ENCODE measurements at places on chromosomes 11 and 22. TPM values are rescaled to one million over a fixed set of nuclear protein-coding genes. Genes with fewer than 3 reads are reported as not detected.
A peak's percentile ranks its signal among the peaks of the same experiment; 100 is the strongest.

- peaks cover 11% of the 10 kb centered on the region for H3K4me1 ChIP-seq
- no peaks in the 10 kb centered on the region for H3K27me3 ChIP-seq
- H3K27ac ChIP-seq = peak within 1 kb of the TSS; percentile 82
- peak within 1 kb of the TSS; percentile 81 for H3K4me3 ChIP-seq
Measured at GRCh38 chr11:12377106-12377823, at the start of gene PARVA. PARVA (plus strand) TSS chr11:12377571; CDS start chr11:12377648, 77 bp downstream.

DNA sequence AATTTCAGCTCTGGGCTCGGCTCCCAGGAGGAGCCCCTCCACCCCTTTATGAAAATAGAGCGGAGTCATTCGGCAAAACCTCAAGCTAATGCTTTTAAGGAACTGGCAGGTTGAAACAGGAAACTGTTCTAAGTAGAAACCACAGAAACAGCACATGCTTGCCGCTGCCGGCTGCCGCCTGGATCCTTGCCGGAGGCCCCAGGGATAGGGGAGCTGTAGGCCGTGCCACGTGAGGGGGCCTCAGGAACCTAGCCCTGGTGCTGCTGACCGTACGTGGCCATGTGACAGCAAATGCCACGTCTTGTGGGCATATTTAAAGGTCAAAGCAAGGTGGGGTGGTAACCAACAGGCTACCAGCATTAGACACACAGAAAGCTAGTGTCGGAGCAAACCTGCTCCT, 77.9 kb upstream of the TIMP3 start:
- H3K36me3 ChIP-seq = no peaks in the 10 kb centered on the region
- peak; percentile 19 for DNase-seq
- H3K27me3 ChIP-seq = no peaks in the 10 kb centered on the region
- peaks cover 7% of the 10 kb centered on the region for H3K4me1 ChIP-seq
- H3K27ac ChIP-seq = no peak overlapping the region

DNA sequence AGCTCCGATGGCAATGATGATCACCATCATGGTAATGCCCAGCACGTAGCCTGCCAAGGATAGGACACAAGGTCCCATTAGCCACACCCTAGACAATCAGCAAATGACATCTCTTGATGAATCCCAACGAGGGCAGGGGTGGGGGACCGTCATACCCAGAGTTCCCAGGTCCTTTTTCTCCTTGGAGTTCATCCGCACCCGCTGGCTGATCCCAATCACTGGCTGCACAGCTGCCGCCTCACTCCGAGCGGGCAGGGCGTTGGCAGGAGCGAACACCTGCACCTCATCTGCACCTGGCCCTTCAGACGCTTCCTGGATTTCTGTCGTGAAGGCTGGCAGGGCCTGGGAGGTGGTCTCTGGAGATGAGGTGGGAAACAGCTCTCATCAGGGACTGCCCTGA, 2.9 kb downstream of the PIK3IP1 start:
- H3K4me3 ChIP-seq = no peak overlapping the region
- peak; percentile 67 for DNase-seq
- no peaks in the 10 kb centered on the region for H3K27me3 ChIP-seq
- peaks cover 22% of the 10 kb centered on the region for H3K4me1 ChIP-seq

DNA sequence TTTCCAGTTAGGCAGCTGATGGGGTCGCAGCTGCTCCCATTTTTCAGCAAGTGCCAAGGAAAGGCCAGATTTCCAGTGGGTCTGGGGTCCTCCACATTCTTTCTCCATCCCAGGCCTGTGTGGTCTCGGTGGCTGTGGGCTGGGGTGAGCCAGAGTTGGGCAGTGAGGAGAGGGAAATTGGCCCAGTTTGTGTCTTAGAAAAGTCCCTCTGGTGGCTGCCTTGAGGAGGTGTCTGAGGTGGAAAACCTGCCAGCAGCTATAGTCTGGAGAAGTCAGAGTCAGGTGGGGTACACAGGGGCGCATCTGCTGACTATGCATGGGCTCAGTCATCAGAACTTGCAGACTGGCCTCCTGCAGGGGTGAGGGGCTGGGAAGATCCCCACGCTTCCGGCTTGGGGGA, 30.5 kb downstream of the MRGPRD start:
- H3K27me3 ChIP-seq = no peaks in the 10 kb centered on the region
- H3K36me3 ChIP-seq = no peaks in the 10 kb centered on the region
- no peak overlapping the region for H3K27ac ChIP-seq

- H3K4me3 ChIP-seq = no peak overlapping the region
- H3K36me3 ChIP-seq = no peaks in the 10 kb centered on the region
- H3K4me1 ChIP-seq = peaks cover 4% of the 10 kb centered on the region
Measured at GRCh38 chr22:42676059-42676607, 26.9 kb upstream of the CYB5R3 start.

GRCh38 chr11:117589063-117589462, 208.0 kb downstream of the DSCAML1 start:
- H3K4me1 ChIP-seq = no peaks in the 10 kb centered on the region
- H3K36me3 ChIP-seq = no peaks in the 10 kb centered on the region
- H3K27me3 ChIP-seq = peaks cover 6% of the 10 kb centered on the region
- DNase-seq = no peak

DNA sequence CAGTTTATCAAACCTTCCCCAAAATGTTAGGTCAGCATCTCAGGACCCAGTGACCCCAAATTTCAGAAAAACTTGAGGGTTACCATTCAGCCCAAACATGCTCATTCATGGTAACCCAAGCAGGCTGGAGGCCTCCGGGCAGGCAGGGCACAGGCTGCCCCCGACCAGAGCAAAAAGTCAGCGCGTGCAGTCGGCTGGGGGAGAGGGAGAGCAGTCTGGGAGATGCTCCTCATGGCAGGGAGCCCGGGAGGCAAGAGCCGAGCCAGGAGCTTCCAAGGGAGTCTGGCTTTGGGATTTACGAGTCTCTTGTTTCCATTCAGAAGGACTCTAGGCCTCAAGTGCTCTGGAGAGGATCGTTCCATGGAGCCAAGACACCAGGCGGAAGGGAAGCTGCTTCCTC, 45.7 kb downstream of the RPUSD4 start:
- peaks cover 43% of the 10 kb centered on the region for H3K4me1 ChIP-seq
- DNase-seq = no peak
- no peaks in the 10 kb centered on the region for H3K36me3 ChIP-seq
- no peaks in the 10 kb centered on the region for H3K27me3 ChIP-seq
- no peak overlapping the region for H3K4me3 ChIP-seq

GRCh38 chr22:25748704-25749103, 6.7 kb downstream of the MYO18B start:
- no peak overlapping the region for H3K4me3 ChIP-seq
- H3K27me3 ChIP-seq = no peaks in the 10 kb centered on the region
- H3K4me1 ChIP-seq = peaks cover 21% of the 10 kb centered on the region
- DNase-seq = peak; percentile 84
- H3K27ac ChIP-seq = peak overlapping the region; percentile 69

DNA sequence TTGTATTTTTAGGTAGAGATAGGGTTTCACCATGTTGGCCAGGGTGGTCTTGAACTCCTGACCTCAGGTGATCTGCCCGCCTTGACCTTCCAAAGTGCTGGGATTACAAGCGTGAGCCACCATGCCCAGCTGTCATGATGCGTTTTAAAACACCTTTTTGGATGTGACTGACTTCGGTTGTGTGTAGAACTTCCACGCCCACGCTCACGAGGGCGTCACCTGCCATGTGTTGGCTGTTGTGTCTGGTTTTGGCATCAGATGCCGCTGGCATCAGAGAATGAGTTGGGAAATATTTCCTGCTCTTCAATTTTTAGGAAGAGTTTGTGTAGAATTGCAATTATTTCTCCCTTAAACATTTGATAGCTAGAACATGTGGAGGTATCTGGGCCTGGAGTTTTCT, 109.1 kb downstream of the KCNQ1 start:
- no peak for DNase-seq
- H3K36me3 ChIP-seq = no peaks in the 10 kb centered on the region
- no peaks in the 10 kb centered on the region for H3K27me3 ChIP-seq
- H3K27ac ChIP-seq = no peak overlapping the region

DNA sequence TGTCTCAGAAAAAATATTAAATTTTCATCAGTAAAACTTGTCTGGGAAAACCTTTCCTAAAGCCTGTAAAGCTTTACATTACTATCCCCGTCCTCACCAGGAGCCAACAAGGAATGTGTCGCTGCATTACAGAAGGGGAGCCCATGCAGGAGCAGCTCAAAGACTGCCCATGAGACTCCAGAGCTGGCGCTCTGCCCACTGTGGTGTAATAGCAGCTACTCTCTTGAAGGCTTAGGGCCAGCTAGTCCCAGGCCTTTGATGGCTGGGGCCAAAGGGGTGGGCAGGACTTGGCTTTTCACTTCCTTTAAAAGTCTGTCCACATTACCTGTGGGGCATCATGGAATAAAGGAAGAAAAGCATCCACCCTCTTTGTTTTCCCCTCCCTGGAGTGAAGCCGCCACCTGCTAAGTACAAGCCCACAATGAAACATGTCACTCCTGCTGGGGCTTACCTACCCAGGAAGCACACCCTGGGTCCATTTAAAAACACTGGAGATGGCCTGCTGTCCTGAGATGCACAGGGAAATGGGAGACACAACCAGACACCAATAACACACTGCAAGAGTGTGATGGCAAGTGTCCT, 150.7 kb downstream of the ADAMTS15 start:
- H3K27me3 ChIP-seq = no peaks in the 10 kb centered on the region
- DNase-seq = no peak
- peaks cover 5% of the 10 kb centered on the region for H3K4me1 ChIP-seq
- no peak overlapping the region for H3K27ac ChIP-seq
- H3K36me3 ChIP-seq = no peaks in the 10 kb centered on the region
- no peak overlapping the region for H3K4me3 ChIP-seq

- no peak overlapping the region for H3K4me3 ChIP-seq
- no peaks in the 10 kb centered on the region for H3K4me1 ChIP-seq
- H3K27me3 ChIP-seq = no peaks in the 10 kb centered on the region
- no peak for DNase-seq
- H3K27ac ChIP-seq = no peak overlapping the region
Measured at GRCh38 chr11:74011360-74012073, 2.6 kb upstream of the UCP3 start.

- H3K27me3 ChIP-seq = no peaks in the 10 kb centered on the region
- DNase-seq = no peak
- no peaks in the 10 kb centered on the region for H3K4me1 ChIP-seq
- no peak overlapping the region for H3K27ac ChIP-seq
- peaks cover 41% of the 10 kb centered on the region for H3K36me3 ChIP-seq
- no peak overlapping the region for H3K4me3 ChIP-seq
Measured at GRCh38 chr11:130114281-130114680, 44.6 kb downstream of the APLP2 start.

DNA sequence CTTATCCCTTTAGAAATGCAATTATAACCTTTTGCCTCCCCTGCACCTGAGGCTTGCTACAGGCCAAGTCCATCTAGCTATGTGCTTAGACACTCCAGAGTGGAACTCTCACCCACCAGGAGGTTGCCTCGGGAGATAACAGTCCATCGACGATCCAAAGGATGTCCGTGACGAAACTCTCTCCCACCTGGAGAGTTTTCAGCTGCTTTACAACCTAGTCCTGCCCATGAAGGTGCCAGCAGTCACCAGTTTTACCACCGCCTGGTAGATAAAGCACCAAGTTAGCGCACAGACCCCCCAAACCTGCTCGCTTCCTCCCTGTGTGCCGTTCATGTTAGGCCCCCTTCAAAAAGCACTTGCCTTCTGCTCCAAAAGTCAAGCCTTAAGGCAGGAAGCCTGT, 53.1 kb upstream of the SHISAL1 start:
- H3K27ac ChIP-seq = no peak overlapping the region
- no peak for DNase-seq
- H3K36me3 ChIP-seq = no peaks in the 10 kb centered on the region
- H3K4me1 ChIP-seq = no peaks in the 10 kb centered on the region

GRCh38 chr11:123258877-123259276, 63.8 kb upstream of the CLMP start:
- no peaks in the 10 kb centered on the region for H3K36me3 ChIP-seq
- no peak for DNase-seq
- H3K4me3 ChIP-seq = no peak overlapping the region
- peaks cover 3% of the 10 kb centered on the region for H3K27me3 ChIP-seq
- H3K27ac ChIP-seq = no peak overlapping the region

DNA sequence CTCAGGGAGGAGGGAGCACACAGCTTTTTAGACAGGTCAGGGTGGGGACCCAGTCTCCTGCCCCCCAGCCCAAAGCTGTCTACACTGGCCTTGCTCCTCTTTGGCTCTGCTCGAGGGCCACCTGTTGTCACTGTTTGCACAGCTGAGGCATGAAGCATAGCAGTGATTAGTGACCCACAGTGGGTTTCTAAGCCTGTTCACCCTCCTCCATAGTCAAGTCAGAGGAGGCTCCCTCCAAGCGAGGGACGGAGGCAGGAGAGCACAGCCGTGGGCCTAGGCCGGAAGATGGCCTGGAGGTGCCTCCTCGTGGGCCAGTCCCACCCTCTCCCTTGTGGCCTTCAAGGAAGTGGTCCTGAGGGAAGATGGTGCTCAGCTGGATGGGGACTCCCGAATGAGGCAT, 241.1 kb downstream of the GRIK4 start:
- DNase-seq = no peak
- H3K4me1 ChIP-seq = no peaks in the 10 kb centered on the region
- no peak overlapping the region for H3K4me3 ChIP-seq
- H3K36me3 ChIP-seq = no peaks in the 10 kb centered on the region

- DNase-seq = no peak
- H3K4me3 ChIP-seq = no peak overlapping the region
- H3K27me3 ChIP-seq = no peaks in the 10 kb centered on the region
- no peaks in the 10 kb centered on the region for H3K4me1 ChIP-seq
- no peaks in the 10 kb centered on the region for H3K36me3 ChIP-seq
Measured at GRCh38 chr11:41536021-41536568, 76.6 kb upstream of the LRRC4C start.

Gene KRTAP5-11
- polyA plus RNA-seq = 0.19 TPM

Gene RFPL2
- polyA plus RNA-seq = 0.21 TPM

Gene SCT
- 131 TPM for polyA plus RNA-seq

Gene SLC5A1
- polyA plus RNA-seq = 166 TPM

Gene FREY1
- polyA plus RNA-seq = 0.24 TPM

Gene PLA2G3
- 0.01 TPM for polyA plus RNA-seq

Gene AQP11
- polyA plus RNA-seq = 18.1 TPM

Gene CATSPER1
- polyA plus RNA-seq = not detected

Measured in large intestine (tissue), 12 donors.